Fibroblast of skin of right biceps (primary cell): ENCODE measurements at places on chromosomes 2 and 18.

GRCh38 chr2:37586663-37587317, 84.7 kb downstream of the CDC42EP3 start:
- DNase-seq = peak; percentile 71

DNA sequence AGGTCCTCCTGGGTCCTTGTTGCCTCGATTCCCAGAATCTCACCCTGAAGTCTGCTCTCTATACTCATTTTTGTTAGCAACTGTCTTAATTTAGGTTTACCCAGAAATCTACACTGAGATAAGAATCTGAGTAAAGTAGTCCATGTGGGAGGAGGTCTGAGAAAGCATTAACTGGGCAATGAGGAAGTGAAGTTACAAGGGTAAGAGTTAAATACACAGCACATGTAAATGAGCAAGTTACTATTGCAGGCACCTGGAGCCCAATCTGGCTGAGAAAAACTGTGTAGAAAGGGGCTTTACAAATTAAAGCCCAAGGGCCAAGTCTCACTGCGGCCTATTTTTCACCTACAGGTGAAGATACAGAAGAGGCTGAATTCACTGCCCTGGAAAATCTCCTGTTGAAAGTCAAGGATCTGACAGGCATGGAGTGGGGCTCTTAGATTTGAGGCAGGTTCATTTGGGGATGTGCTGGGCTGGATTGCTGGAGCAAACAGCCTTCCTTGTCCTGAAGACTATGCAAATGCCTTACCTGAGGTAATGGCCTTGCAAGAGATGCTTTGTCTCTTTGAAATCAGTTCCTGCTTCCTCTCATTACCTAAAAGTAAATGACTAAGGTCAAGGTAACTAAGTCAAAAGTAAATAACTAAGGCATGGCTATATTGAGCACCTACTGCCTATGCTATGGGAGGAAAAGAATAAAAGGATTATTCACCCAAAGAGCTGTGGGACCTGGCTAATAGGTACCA, 84.4 kb upstream of the DYNAP start:
- no peak for DNase-seq

DNA sequence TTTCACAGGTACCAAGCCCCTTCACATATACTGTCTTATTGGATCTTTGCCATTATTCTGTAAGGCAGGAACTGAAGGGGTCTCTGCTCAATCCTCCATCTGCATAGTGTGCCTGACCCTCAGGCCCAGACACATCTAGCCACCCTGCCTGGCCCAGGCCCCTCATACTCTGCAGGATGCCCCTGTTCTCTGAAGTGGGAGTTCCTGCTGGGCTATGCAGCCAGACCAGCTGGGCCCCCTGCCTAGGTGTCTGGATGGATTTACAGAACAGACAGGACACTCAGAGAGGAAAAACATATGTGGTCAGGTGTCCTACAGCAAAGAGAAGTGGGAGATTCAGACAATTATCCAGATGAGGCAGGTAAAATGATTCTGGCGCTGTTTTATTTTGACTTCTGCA, 42.0 kb downstream of the SLC4A5 start:
- DNase-seq = no peak

- DNase-seq = no peak
Observed at GRCh38 chr2:238114331-238114841, 14.2 kb downstream of the ESPNL start.

DNA sequence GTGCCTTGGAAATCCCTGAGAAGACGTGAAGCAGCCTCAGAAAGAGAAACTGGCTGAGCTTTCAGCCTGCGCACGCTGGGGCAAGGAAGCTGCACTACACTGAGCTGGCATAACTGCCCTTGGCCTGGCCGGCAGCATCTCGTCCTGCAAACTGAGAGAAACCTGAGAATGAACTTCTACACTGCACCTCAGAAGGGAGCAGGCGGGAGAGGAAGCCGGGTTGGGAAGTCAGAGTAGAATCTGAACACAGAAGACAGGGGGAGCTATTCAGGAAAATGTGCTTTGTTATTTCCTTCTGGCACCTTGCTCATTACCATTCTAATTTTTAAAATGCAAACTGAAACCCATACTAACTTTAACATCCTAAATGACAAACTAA, 70.9 kb downstream of the ZEB2 start:
- DNase-seq = no peak

- DNase-seq = no peak
Observed at GRCh38 chr2:238940806-238941205, 92.9 kb downstream of the TWIST2 start.

DNA sequence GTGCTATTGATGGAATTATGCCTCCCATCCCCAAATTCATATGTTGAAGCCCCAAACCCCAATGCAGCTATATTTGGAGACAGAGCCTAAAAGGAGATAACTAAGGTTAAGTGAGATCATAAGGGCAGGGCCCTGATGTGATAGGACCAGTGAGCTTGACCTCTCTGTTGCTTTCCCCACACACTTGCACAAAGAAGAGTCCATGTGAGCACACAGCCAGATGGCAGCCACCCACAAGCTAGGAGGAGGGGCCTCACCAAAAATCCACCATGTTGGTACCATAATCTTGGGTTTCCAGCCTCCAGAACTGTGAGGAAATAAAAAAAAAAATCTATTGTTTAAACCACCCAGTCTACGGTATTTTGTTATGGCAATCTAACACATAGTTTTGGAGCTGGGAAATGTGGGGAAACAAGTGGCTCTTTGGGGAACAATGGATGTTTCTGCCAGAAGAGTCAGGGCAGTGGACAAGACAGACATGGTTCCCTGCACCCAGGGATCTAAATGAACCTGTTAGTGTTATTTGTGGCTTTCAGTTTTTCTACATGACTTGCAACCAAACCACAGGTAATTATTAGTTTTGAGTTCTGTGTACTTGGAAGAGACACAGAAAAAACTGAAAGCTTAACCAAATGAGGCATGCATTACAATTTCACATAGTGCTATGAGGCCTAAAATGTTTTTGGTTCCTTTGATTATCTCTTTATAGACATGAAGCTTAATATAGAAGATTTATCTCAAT, 259.1 kb downstream of the LTBP1 start:
- DNase-seq = no peak

DNA sequence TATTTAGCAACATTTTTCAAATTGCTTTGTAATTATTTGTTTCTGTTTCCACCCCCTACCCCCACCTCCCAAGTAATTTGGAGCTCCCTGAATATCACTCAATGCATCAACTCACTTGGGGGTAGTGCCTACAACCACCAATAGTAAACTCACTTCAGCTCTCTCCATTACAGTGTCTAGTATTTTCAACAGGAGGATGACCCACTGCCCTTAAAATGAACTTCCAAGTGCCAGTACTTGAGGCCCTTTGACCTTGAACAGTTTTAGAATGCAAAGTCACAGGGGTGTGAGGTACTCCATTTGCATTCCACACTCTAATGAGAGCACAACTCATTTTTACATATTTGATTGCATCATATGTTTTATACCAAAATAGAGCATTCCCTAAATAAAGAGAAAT, 523.0 kb downstream of the ERBB4 start:
- no peak for DNase-seq

GRCh38 chr18:44958455-44958854, 277.8 kb downstream of the SETBP1 start:
- peak; percentile 63 for DNase-seq

- no peak for DNase-seq
Observed at GRCh38 chr18:36058674-36059073, 8.7 kb downstream of the RPRD1A start.

GRCh38 chr18:48803951-48804855, 146.6 kb downstream of the SMAD7 start:
- DNase-seq = no peak

GRCh38 chr2:218400167-218400929, 680 bp downstream of the CTDSP1 start:
- peak; percentile 43 for DNase-seq
